ENCODE measurements at places on chromosomes 7 and 10.

DNA sequence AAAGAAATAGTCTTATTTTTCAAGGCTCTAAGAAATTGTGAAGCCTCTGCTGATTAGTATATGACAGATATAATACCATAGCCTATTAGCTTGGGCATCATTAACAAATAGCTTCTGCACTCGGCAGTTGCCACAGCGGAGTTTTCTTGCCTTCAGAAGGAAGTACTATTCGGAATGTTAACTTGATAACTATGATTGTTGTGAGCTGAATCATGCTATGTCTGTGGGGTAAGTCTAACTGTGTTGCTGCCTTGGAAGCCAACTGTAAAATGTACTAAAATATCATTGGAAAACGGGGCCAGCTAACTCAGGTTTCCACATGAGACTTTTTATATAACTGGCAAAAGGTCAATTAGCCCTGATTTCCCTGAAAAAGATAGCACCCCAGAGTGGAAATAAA, 93.2 kb downstream of the TWIST1 start:
- DNase-seq = peak; percentile 92

- DNase-seq = no peak
Measured at GRCh38 chr10:78857193-78857592, 211.6 kb upstream of the ZMIZ1 start.

DNA sequence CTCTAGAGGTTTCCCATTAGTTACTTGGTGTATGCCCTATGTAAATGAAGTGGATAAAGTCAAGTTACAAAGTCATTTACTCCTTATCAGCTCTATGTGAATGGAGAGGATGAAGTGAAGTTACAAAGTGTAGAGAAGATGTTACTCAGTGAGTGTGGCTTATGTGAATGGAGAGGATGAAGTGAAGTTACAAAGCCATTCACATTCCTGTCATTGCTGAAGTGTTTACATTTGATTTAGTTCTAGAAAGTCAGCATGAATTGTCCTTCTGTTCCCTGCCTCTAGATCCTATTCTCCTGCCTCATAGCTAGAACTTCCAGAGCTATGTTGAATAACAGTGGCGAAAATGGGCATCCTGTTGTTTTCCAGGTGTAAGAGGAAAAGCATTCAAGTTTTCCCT, 880.1 kb downstream of the DNAJB9 start:
- no peak for DNase-seq

GRCh38 chr7:100965045-100965722, 4.2 kb upstream of the MUC12 start:
- DNase-seq = no peak

DNA sequence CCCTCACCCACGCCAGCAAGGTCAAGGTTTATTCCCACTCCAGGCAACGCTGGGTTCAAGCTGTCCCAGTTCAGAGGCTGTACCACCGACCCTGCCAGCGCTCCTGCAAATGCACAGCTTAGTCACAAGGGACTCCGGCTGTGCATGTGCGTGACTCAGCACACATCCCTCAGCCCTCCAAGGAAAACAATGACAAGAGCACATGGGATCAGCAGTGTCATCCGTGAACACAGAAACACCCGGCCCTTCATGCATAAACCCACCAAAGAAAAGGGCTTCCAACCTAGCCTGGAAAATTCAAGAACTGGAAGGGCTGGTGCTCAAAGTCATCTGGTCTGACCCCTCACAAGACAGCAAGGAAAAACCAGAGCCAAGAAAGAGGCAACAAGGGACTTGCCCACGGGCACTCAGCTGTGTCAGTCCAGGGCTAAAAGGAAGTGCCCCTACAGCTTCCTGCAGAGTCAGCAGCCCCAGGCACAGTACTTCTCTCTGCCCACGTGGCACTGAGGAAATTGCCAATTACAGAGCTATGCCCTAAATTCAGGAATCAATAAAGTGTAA, 106.1 kb downstream of the KCNMA1 start:
- peak; percentile 94 for DNase-seq

GRCh38 chr7:139407555-139407954, 47.9 kb downstream of the LUC7L2 start:
- no peak for DNase-seq

DNA sequence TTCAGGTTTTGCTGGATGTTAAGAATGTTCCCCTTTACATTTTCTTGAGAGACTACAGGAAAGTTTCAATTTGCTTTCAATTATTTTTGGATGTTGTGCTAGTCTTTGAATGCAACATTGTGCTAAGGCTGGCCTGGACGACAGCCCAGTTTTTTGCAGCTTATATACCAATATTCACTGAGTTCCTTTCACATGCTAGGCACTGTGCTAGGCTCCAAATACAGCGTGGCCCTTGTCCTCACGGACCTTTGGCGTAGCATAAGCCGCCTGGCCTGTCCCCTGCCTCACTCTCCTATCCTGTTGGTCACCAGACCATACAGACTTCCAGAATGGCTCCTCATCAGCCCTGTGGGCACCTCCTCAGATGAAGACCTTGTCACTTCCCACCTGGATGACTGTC, 19.5 kb upstream of the HSPA12A start:
- DNase-seq = no peak

DNA sequence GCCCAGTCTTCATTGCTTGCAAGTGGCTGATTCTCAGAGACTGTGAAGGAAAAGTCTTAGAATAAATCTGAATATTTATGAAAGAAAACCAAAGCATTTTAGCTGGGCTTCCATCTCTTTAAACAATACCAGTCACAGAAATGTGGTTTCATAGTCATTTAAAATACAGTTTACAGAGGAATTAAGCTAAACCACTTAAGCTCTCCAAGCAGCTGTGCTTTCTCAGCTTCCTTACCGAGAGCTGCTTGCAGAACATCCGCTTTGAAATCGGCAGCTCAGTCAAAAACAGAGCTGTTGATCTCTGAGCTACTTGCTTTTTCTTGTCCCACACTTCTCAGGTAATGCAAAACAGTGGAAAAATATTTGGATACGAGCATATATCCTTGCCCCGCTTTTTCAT, 134.5 kb downstream of the DYNC1I1 start:
- no peak for DNase-seq

- DNase-seq = no peak
Measured at GRCh38 chr7:71682841-71683781, 551.2 kb downstream of the GALNT17 start.

DNA sequence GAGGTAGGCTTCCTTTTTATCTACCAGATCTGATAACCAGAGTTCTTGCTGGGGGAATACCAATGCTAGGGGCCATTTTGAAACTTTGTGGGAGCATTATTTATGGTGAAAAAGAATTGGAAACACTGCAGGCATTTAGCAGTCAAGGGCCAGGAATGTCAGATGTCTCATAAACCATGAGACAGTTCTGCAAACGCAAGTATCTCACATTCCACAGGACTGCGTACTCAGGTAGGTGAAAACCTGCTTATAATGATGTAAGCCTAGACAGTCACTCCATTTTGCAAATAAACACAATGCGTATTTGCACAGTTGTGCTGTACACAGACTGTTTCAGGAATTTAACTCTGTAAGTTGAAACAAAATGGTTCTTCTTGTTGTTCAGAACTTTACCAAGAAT, 33.9 kb downstream of the ECHDC3 start:
- peak; percentile 58 for DNase-seq

GRCh38 chr7:116432527-116432916, 67.0 kb upstream of the CAV2 start:
- DNase-seq = peak; percentile 42

- DNase-seq = no peak
Measured at GRCh38 chr10:129786216-129786615, 177.9 kb downstream of the EBF3 start.

- DNase-seq = no peak
Measured at GRCh38 chr7:99469381-99470065, 3.2 kb upstream of the ZNF789 start.

DNA sequence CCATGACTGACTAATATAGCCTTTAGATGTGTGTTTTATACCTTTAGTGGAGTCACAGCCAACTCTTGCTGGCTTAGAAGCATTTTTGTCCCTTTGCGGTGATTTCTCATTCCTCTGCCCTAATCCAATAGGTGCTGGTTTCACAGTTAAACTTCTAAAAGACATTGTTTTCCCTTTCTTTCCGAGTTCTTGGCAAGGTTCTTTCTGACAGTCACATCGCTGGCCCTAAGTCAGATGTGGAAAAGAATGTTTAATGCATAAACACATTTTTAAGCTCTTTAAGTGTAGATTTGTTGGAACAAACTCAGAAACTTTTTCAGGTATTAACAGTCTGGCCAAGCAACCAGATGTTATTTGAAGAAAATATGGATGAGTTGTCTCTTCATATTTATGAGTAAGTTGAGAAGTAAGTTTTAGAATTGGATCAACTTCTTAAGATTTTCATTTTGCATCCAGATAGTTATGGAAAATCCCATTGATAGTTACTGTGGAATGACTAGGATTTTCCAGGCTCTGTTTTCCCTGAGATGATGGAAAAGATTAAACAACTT, 4.1 kb downstream of the EPDR1 start:
- no peak for DNase-seq

DNA sequence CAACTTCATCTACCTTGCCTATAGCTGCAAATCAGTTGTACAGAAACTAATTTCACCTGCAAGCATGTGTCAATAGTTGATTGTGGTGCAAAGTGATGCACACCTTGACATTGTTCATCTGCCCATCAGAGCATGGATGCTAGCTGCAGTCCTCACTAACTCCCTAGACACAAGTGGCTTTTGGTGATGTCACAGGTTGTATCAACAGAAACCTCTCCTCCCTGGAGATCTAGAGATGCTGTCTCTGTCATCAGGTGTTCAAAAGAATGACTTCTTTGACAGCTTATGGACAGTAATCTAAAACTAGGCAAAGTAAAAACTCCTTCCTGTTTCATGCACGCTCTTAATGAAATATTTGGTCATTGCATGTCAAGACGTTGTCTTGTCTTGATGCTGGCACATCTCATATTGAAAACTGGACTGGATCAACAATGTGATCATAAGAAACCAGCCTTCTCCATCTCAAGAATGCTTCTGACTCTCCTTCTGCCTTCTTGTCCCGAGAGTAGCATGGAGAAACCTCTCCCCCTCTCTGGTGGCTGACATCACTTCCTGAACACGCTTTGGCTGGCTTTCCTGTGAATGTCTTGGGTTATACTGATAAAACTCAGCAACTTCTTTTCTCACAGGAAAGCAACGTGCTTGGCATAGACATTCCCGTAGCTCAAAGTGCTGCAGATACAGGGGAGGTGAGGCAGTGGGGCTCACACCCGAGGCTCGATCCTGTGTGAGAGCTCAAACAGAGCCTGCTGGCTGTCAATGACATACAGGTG, 176.2 kb upstream of the CDCA7L start:
- DNase-seq = peak; percentile 42

DNA sequence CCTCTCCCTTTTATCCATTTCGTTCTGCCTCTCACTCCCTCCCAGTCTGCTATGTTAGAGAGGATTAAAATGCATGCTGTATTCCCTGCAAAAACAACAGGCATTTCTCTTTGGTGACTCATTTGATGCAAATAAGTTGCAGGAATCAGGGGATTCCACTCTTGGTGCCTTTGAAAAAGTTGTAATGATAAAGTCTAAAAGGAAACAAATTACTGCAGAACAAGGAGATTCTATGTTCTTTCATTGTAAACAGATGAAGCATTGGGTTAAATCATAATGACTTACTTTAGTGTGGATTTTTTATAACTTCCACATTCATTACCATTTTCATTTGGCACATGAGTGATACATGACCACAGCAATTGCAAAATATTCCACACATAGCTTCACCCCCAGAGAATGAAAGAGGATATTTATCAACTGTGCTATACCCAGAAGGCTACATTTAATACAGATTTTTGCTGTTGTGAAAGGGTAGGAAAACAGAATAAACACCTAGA, 33.4 kb upstream of the ABLIM1 start:
- peak; percentile 75 for DNase-seq

GRCh38 chr7:139746652-139747051, 31.1 kb downstream of the HIPK2 start:
- DNase-seq = no peak

- no peak for DNase-seq
Measured at GRCh38 chr7:83105948-83106347, 56.7 kb downstream of the PCLO start.

- peak; percentile 49 for DNase-seq
Measured at GRCh38 chr10:33067481-33067880, 109.5 kb upstream of the ITGB1 start.

DNA sequence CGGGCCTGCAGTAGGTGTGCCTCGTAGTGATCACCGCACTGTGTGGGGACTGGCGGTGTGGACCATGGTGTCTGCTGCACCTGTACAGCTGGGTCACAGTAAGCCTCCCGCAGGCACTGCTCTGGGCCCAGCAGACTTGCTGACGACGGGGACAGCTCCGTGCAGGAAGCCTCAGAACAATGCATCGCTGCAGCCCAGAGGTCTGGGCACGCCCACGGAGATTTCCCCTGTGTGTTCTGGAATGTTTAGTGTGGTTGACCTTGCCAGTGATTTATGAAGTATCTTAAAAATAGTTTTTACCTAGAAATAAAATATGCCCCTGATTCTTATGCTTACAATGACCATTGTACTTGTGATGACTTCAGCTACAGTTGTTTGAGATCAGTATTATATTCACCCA, 59.1 kb upstream of the ZNF32 start:
- DNase-seq = no peak

GRCh38 chr7:158106272-158106671, 481.4 kb downstream of the PTPRN2 start:
- DNase-seq = no peak

DNA sequence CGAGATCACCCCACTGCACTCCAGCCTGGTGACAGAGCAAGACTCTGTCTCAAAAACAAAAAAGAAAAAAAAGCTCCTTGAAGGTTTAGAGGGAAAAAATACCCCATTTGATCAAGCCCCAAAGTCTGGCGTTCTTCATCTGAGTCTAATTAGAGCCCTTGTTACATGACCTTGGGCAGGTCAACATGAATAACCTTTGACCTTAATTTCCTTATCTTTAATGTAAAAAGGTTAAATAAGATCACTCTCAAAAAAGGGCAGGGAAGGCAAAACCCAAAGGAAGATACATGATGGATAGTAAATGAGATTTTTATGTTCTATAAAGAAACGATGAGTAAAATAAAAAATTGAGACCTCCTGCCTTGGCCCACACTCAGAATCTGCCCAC, 40.3 kb downstream of the SLC37A3 start:
- no peak for DNase-seq

DNA sequence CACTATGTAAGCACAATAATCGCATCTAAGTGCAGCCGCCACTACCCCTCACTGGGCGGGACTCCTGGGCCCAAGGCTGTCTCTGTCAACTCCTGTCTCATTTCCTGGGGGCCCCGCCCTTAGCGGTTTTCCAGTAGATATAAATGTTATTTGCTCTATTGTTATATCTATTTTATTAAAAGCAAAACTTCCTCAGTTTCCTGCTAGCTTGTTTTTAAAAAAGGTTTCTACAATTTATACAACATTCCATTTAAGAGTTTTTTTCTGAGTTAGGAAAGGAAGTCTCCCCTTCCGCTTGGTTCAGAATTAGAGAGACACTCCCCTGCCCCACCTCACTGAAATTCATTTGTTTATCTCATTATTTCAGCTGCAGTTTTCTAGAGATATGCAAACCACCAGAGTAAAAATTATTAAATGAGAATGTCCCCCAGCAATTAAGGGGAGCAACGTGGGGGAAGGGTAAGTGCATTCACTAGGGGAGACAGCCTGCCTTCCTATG, 82.7 kb downstream of the RAMP3 start:
- DNase-seq = no peak

Measured in EH (cell line).